EH (cell line): ENCODE measurements at places on chromosomes 4 and X.

DNA sequence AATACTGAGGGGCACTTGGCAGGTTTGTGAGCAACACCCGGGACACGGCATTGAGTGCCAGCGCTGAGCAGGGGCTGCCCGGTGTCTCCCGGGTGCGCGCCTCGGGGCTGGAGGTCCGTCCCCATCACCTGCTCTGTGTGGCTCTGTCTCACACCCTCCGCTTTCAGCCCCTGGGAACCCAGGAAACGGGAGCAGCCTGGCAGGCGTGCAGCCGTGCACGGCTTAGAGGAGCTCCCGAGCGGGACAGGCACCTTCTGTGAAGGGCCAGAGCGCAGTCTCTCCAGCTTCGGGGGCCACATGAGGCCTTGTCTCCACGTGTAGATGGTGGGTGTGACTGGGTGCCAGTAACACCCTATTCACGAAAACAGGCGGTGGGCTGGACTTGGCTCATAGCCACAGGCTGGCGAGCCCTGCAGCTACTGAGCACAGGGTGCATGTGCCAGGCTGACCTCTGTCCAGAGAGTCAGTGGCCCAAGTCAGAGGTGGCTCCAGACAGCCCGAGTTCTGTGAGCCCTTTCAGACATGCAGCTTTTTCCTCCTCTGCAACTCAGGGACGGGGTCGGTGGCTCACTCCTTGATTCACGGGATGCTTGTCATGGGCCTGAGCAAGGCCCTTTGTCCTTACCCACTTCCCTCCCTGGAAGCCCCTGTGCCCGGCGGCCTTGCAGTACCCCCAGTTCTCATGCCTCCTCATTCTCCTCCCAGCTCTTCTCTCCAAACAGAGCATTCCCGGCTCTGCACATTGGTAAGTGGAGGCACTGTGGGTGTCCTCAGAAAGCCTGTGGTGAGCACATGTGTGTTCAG is 23.5 kb downstream of the UVSSA start:
- DNase-seq = no peak

DNA sequence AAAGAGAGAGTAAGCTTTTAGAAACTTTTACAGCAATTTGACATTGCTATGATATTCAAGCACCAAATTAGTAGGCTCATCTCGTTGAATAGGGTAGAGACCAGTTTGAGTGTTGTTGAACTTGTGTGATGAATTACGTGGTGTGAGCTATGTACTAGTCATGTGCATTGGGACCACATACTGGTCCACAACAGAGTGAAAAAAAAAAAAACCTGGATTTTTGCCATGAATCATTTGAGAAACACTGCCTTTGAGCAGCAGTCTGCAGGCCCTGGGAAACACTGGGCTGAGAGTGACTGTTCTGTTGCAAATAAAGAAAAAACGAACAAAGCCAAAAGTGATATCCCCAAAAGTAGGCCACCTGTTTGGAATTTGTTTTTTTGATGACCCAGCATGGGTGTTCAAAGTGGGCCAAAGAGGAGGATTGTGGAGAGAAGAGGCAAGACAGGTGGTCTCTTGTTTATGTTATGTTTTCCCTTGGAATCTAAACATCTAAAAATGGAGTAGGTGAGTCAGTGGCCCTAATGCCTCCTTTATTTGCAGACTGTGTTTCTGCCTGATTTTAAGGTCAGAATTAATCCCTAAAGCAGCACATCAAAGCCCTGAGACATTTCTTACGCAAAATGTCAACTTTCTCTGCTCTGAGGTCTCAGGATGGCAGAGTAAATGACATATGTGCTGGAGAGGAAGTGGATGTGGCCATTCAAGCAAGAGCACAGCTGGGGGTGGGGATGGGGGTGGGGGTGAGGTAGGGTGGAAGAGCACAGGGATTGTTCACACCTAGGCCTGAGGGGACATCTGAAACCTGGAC is 33.5 kb downstream of the TAF7L start:
- DNase-seq = peak; percentile 15

DNA sequence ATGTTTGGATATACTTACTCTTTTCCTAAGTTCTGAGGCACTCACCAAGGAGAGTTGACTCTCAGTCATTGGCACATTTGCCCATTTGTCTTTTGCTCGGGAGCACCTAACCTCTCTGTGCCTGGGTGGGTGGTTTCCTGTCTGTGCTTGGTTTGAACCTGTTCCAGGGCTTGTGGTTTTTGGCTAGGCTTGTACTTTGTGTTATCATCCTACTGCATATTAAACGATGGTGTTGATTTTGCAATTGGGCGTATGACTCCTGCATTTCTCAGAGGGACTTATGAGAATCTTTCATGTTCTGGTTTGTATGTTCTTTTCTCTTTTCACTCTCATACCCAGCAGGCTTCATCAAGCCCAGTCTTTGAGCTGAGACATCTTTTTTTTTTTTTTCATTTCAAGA is 161.7 kb downstream of the BTC start:
- DNase-seq = peak; percentile 55

DNA sequence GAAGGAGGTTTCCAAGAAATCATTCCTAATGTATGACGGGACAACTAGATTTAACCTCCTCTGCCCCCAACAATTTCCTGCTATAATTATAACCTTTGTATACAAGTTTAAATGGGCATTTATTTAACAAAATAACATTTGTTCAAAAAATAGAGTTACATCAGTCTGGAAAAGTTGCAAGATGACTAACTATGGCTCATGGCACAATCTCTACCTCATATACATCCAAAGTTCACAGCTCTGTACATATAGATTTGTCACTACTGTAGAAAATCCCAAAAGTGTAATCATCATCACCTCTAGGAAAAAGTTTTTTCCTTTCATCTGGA is 3.8 kb upstream of the RPS6KA3 start:
- peak; percentile 37 for DNase-seq

- peak; percentile 82 for DNase-seq
These were observed at the start of gene TMEM47 for GRCh38 chrX:34656842-34657725. TSS of gene TMEM47 (minus strand) at chrX:34657285. CDS start at chrX:34657029, 256 bp downstream.

GRCh38 chrX:129781680-129782495 is 2.1 kb downstream of the SASH3 start:
- DNase-seq = no peak

DNA sequence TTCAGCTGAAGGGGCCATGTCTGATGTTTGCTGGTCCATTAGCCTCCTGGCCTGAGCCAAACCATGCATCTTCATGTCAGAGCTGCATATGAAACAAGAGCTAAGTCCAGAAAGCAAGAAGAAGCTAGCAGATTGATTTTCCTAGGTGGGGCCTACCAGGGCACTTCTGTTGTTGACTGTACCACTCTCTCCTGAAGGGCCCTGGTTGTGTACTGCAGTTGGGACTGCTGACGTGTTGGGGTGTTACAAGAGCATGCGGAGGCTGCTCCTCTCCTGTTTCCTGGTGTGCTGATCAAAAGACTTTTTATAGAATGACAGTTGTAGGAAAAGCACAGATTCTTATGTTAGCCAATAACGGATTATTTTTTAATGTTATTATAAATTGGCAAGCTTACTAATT is 145.1 kb downstream of the TBL1X start:
- DNase-seq = no peak

- DNase-seq = peak; percentile 22
These were observed 11.7 kb upstream of the IL21 start for GRCh38 chr4:122632396-122633143.

DNA sequence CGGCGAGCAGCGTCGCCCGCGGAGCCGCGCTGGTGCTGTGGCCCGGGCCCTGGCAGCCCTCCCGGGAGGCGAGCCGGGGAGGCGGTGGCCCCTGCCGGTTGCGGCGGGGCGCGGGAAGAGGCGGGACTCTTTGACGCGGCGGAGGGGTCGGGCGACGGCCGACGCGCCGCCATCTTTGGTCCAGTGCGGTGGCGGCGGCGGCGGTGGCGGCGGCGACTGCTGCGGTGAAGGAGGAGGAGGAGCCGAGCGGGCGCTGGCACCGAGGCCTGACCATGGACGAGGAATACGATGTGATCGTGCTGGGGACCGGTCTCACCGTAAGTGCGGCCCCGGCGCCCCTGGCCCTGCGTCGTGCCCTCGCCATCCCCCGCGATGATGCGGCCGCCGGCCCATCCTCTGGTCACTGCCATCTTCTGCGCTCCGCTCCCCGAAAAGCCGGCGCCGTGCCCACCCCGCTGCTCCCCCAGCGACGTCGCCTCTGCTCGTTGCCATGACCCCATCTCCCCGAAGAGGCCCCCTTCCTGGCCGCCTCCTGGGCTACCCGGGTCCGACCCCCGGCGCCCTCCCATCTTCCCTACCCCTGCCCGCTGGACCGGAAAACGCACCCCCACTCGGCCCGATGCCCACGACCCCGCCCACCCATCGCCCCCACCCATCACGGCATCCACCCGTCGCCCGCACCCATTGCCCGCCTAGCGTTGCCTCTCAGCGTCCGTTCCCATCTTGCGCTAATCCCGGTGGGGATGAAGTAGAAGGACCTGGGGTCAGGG is at the start of gene GDI1:
TSS of gene GDI1 (plus strand) at position 172 of the 770 bp plus-strand sequence. CDS start at position 273, 101 bp downstream.
- DNase-seq = peak; percentile 66

DNA sequence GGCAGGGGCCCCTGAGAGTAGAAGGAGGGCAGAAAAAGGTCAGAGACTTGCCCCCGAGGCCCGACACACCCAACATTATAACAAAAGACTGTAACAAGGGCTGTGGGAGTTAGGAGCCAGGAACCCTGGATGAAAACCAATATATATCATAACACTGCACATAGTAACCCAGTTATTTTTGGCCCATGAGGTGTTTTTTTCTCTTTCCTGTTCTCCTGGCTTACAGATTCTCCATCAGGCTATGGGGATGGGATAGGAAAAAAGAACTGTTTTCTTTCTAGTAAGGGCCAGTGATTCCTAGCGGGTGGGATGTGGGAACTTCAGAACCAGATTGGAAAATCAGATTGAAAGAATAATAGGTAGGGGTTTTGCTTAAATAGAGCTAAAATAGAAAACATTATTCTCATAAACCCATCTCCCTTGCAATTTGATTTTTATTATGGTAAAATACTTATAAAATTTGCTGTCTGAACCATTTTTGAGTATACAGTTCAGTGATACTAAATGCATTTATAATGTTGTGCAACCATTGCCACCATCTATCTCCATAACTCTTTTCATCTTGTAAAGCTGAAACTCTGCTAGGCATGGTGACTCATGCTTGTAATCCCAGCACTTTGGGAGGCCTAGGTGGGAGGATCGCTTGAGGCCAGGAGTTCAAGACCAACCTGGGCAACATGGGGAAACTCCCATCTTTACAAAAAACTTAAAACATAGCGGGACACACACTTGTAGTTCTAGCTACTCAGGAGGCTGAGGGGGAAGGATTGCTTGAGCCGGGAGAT is 33.5 kb downstream of the SNX25 start:
- DNase-seq = peak; percentile 18

- DNase-seq = no peak
These were observed 158.8 kb downstream of the AFAP1 start for GRCh38 chr4:7780751-7781348.

GRCh38 chr4:75340561-75340960 is 173.6 kb downstream of the RCHY1 start:
- DNase-seq = no peak

DNA sequence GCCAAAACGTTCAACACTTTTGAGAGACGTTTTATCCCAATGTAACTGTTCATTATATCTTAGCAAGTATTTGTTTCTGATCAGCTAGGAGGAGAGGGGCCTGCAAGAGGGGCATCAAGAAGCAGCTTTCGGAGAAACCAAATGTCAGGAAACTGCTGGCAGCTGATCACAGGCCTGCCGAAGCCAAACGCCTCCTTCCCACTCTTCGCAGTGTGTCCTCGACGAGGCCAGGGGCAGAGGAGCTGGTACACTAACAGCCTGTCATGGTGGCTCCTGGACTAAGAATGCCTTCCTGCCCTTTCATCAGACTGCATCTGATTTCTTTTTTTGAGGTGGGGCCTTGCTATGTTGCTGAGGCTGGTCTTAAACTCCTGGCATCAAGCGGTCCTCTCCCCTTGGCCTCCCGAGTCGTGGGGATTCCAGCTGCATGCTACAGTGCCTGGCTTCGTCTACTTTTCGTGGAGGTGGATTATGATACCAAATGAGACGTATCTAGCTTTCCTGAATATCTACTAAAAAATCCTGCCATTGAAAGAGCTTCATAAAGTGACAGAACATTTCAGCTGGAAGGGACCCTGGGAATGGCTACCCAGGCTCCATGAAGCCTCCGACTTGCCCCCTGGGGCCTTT is 134.8 kb downstream of the AFAP1 start:
- DNase-seq = no peak

DNA sequence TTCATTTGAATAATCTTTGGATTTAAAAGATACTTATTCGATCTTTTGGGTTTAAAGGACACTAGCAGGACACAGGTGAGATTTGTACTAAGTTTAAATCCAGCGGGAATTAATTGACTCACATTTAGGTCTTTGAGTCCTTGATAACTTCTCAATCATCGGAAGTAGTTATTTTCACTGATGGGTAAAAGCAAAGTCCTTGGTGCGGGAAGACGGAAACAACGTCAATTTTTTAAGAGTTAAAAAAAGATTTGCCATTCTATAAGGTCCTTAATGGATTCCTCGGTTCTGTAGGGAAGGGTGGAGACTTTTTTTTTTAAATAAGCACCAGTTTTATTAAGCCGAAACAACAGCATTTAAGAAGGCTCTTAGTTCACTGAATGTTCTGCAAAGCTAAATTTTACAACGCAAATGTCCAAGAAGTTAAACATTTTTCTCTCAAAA is 2.9 kb downstream of the TMSB4X start:
- no peak for DNase-seq

- no peak for DNase-seq
These were observed 841.6 kb upstream of the AADAT start for GRCh38 chr4:170931321-170931720.

DNA sequence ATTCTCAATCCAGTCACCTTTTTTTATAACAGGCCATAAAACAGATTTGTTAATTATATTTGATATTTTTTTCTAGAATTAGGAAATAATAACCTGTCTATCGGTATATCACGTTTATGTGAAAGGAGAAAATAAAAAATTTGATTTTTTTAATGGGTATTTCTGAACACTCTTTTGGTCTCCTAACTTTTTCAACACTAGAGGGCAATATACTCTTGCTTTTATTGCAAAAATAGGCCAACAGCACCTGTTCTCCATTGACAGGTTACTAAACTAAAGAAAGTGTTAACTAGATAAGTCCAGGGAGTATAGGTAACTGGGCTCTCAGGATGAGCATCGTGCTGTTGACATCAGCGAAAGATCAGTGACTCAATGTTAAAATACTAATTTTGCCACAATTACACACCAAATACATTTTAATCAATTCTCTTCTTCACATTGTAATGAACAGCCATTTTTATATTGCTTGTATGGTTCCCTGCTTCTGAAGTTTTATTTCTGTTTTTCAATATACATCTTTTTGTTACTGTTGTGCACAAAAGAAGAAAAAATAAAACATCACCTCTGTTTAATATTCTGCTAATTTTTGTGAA is 22.8 kb downstream of the NDST4 start:
- DNase-seq = peak; percentile 11

GRCh38 chrX:14573161-14573560 is 43.8 kb downstream of the GLRA2 start:
- DNase-seq = no peak

GRCh38 chrX:8067754-8068462 is 103.2 kb downstream of the VCX2 start:
- no peak for DNase-seq
